ENCODE measurements at places on chromosomes 2 and 18.
A peak's percentile ranks its signal among the peaks of the same experiment; 100 is the strongest.

DNA sequence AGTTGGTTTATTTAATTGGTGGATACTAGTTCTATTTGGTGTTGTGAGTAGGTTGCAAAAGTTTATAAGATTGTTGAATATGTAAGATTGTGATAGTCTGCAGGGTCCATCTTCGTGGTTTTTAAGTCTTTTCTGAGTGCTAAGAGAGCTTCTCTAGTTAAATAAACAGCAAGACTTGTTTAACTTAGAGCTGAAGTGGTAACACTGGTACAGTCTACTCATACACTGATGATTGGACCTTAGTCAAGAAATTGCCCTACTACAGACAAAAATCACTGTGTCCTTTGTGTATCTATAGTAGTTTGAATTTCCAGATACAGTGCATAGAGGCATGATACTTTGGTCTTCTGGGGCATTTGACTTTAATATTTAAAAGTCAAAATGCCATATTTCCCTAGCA is 94.6 kb downstream of the PHLPP1 start:
- no peak for DNase-seq

DNA sequence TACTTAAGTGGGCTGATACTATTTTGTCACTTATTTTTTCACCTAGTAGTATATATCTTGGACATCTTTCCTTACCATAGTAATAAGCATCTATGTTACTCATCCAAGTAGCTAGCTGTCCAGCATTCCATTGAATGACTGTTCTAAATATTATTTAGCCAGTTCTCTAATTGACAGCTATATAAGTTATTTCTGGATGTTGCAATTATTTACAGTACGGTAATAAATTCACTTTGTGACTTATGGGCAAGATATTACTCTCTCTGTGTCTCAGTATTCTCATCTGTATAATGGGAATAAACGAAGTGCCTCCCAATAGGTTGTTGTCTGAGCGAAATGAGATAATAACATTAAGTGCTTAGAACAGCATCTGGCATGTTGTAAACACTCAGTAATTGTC is 46.6 kb upstream of the AGAP1 start:
- no peak for DNase-seq

GRCh38 chr2:88666576-88666975 is 24.9 kb upstream of the RPIA start:
- no peak for DNase-seq

DNA sequence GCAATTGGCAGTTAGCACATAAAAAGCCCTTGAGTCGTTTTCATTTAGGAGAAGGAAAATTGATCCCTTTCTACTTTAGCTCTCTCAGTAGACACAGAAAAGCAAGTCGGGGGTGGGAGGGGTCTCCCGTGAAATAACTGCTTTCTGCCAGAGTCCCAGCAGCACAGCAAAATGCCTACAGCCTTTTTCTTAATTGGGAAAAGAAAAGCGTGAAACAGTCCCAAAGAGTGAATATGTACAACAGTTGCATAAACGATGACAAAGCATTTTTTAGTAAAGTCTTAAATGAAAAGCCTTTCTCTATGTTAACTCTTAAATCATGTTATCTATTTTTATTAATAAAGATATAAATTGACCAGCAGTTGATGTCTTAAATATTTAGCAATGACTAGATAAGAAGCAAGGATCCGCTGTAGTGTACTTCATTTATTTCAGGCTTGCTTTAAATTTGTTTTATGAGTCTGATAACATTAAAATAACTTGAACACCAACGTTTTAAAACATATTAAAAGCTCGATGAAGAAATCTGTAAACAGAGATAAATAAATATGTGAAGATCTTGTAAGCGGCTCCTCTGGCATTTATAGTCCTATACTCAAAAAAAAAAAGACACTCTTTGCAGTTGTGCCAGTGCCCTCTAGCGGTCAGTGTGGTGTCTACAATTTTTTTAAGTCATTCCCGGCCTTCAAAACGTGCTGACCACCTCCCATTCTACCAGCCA is 42.3 kb upstream of the ATIC start:
- peak; percentile 83 for DNase-seq

GRCh38 chr2:73776869-73777519 is 2.9 kb downstream of the DUSP11 start:
- DNase-seq: no peak

DNA sequence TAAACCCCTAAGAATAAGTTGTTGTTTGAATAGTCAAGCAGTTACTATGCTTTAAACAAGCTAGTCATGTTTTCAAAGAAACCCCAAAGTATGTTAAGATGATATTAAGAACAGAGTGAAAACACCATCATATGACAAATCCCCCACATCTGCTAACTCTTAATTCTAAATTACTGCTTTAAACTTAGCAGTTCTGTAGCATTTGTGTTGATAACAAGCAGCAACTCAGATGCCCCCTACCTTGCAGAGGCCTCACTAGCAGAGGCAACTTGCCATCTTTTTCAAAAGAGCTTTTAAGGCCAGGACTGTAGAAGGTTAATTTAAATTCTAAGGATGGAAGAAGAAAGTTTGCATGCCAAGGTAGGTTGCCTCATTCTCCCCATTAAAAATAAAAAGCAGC is 376.2 kb downstream of the SETBP1 start:
- no peak for DNase-seq

- DNase-seq: no peak
Measured at GRCh38 chr2:9269695-9270360, 63.2 kb downstream of the ASAP2 start.

DNA sequence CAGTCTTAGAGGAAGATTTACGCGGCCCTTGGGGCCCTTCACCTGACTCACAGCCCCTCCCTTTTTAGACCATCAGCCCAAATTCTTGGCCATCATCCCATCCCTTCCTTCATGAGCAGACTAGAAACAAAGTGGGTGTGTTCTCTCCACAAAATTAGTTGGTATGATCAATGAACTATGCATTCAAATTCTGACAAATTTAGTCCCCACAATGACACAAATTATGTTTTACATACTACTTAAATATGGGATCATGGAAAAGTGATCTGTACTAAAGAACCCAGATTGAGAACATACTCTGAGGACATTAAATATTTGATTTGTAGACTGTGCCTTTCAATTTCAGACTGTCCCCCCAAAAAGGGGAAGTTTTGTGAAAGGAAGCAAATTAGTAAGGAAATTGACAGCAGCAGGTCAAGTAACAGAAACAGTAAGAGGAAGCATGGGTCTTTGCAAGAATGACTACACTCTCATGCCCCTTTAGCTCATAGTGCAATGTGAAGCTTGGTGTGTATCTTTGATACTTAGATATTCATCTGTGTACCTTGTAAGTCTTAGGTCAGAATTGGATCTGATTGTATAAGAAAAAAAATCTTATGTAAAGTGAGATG is 2.2 kb upstream of the MAPRE2 start:
- no peak for DNase-seq

DNA sequence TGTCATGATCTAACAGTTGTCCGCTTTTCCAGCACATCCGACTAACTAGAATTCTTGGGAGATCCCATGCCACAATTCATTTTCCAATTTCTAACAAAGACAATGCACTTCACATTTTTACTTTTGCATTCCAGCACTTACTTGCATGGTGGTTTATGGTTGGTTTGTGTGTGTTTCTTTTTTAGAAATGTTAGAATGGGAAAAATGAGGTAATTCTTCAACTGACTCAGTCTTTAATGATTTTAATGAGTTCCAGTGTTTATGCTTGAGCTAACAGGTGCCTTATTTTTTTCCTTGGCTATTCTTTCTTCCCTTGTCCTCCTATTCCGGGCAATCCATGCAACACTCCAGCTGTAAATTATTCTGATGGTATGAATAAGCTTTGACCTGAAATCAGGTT is 46.4 kb downstream of the SLC8A1 start:
- DNase-seq: no peak
